Inflammatory macrophage treated with lipopolysaccharide for 4 hours (primary cell): ENCODE measurements at places on chromosomes 6 and 20.

- DNase-seq, result no peak
Observed at GRCh38 chr6:160177220-160177619, 55.6 kb downstream of the SLC22A1 start.

- no peak for DNase-seq
Observed at GRCh38 chr20:41245086-41245707, 72.3 kb downstream of the ZHX3 start.

- DNase-seq, result no peak
Observed at GRCh38 chr6:34543421-34543820, 12.7 kb downstream of the SPDEF start.

DNA sequence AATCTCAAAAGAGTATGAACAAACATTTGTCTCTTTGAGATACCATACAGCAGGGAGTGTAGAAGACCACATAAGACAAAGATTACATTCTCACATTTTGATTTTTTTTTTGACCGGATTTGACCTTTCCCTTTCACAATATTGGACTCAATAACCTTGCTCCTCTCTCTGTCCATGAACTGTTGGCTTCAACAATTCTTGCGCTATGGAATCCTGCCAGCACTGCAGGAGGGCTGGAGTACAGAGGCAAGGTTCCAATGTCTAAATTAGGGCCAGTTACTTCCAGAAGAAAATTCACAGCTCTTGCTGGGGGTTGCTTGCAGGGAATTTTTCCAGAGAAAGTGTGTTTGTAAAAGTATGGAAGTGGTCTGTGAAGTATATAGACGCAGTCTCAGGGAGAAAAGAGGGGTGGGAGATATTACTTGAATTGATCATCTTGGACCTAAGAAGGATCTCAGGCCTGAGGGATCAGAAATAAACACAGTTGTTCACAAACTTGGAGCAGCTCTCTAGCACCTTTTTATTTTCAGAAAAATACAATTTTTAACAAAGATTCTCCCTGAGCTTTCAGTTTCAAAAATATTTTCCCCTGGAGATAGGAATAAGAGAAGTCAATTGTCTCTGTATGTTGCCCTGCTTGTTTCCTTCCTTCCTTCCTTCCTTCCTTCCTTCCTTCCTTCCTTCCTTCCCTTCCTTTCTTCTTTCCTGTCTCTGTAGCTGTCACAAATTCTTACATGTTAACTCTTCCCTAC, 765.9 kb downstream of the BCKDHB start:
- DNase-seq, result no peak

GRCh38 chr6:167892835-167893815, 66.4 kb downstream of the AFDN start:
- DNase-seq, result no peak

GRCh38 chr6:50091641-50092040, 41.9 kb upstream of the DEFB112 start:
- no peak for DNase-seq

- DNase-seq, result no peak
Observed at GRCh38 chr6:25774120-25774715, 19.7 kb downstream of the SLC17A4 start.

- no peak for DNase-seq
Observed at GRCh38 chr6:150636808-150637207, 37.1 kb downstream of the PLEKHG1 start.

DNA sequence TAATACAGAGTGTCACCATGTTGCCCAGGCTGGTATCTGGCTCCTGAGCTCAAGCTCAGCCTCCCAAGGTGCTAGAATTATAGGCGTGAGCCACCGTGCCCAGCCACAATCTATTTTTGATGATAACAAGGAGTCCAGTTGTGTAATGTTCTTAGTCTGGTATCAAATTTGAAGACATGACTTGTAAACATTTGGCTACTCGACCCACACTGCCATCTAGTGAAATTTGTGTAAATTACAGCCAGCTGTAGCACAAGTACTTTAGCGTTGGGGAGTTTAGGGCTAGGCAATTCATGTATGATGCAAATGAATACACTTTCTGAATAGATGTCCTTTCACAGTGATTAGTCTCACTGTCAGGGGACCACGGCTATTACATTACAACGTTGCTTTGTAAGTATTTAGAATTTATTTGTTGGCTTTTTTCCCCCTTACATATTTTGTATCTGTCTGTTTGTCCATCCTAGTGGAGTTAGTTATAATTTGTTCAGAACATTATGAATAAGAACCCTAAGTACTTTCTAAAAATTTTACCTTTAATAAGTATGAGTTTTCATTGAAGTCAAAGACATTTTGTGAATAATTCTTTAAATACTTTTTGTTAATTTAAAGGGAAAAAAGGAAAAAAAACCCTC, 139.7 kb downstream of the PRDM13 start:
- DNase-seq, result peak; percentile 80
